Hematopoietic multipotent progenitor cell treated with erythropoietin and hydrocortisone succinate and interleukin-3 and kit ligand, for 6 days (in vitro differentiated cells): ENCODE measurements at places on chromosomes 2 and 18.
A peak's percentile ranks its signal among the peaks of the same experiment; 100 is the strongest.

- no peak for DNase-seq
Measured at GRCh38 chr18:58937887-58938267, 73.2 kb downstream of the ZNF532 start.

GRCh38 chr2:57703407-57703806 lies 343.2 kb upstream of the VRK2 start:
- DNase-seq: no peak

DNA sequence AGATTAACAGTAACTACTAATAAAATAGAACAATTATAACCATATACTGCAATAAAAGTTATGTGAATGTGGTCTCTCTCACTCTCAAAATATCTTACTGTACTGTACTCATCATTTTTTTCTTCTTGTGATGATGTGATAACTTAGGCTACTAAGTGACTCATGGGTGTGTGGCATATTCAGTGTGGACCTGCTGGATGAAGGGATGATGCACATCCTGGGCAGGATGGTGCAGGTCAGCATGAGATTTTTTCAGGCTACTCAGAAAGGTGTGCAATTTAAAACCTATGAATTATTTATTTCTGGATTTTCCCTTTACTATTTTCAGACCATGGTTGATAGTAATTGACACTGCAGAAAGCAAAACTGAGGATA lies 90.7 kb downstream of the NCKAP5 start:
- DNase-seq: no peak

DNA sequence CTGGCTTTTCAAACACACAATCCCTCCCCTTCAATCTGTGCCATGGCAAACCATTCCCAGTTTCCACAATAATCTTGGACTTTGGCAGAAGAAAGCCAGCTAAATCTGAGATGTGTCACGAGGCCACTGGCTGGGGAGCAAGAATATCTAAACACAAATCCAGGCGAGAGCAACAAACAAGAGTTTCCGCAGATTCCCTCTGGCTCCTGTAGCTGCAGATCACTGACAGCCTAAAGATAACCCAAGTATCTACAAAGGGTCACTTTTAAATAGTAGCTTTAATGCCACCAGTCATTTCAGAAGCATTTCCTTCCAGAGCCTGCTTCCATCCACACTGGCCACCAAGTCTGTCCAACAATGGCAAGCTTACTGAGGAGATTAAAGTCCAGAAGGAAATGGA lies 86.9 kb downstream of the ACVR1 start:
- DNase-seq: no peak

- DNase-seq: peak; percentile 80
Measured at GRCh38 chr18:76450452-76451395, 44.3 kb downstream of the ZNF516 start.

GRCh38 chr2:161068670-161069069 lies 91.6 kb upstream of the TANK start:
- DNase-seq: no peak

DNA sequence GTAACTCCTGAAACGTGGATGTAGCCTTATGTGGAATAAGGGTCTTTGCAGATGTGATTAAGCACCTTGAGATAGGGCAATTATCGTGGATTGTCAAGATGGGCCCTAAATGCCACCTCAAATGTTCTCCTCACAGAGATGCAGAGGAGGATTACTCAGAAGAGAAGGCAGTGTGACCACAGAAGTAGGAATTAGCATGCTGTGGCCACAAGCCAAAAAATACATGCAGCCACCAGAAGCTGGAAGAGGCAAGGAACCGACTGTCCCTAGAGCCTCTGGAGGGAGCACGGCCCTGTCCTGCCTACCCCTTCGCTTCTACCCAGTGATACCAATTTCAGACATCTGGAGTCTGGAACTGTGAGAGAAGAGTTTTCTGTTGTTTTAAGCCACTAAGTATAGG lies 47.3 kb upstream of the MGAT5 start:
- no peak for DNase-seq

DNA sequence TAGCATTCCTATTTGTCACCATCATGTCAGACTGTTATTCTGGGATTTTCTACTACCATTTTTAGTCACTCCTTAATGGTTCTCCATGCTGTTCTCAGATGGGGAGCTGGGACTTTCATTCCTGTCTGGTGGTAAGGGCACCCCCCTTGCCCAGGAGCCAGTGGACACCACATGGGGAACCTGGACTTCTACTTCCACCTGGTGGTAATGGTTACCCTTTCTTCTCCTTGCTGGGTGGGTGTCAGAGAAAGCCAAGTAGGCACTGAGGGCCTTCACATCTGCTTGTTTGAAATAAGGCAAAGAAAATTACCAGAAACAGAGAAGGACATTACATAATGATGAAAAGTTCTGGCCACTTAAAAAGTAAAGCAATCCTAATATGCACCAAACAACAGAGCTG lies 239.8 kb downstream of the FHOD3 start:
- DNase-seq: no peak

DNA sequence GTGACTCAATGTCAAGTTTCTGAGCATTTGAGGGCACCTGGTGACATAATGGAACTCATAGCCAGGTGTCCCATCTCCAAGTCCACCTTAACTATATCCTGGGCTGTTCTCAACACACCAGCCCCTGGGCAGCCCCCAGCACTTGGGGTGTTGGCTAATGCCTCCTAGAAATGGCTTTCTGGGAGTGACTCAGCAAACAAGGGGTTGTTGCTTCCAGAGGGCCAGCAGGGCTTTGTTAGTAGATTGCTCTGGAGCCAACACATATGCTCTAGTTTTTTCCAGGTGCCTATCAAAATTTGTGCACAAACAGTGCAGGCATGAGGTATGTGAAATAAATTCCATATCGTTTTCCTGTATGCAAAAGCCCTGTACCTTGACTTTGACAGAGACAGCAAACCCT lies 448.4 kb downstream of the SLC4A3 start:
- no peak for DNase-seq

GRCh38 chr2:138267902-138268254 lies 233.7 kb upstream of the SPOPL start:
- DNase-seq: no peak

GRCh38 chr2:240817496-240818292 lies 2.3 kb downstream of the KIF1A start:
- no peak for DNase-seq

DNA sequence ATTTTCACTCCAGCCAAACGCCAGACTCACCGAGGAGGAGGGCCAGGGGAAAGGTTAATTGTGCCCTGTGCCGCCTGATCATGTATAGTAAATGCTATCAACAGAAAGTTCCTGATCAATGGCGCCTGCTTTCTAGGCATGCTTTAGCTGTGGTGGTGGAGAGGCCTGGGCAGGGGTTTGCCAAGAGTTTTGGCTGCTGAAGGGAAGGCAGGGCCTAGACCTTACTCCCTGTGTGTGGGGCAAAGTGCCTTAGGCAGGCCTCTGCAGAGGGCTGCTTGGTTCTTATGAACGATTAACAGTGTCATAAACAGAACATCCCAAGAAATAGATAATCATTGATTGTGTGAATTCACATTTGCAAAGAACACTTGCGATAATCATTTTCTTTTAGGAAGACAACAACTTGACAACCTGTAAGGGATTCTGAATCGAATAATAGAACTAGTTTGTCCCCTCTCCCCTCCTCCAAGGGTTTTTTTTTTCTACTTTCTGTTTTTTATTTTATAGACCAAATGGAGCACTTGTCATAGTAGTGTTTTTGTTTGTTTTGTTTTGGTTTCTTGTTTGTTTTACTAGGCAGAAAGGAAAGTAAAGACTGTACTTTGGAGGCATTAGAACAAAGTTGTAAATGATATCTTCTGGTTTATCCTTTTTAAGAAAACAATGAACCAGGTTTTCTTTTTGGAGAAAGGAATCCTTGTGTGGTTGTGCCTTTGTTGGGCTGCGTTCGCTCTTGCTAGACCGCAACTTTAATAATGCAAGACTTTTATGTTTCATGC lies 6.5 kb downstream of the TSHZ1 start:
- no peak for DNase-seq

DNA sequence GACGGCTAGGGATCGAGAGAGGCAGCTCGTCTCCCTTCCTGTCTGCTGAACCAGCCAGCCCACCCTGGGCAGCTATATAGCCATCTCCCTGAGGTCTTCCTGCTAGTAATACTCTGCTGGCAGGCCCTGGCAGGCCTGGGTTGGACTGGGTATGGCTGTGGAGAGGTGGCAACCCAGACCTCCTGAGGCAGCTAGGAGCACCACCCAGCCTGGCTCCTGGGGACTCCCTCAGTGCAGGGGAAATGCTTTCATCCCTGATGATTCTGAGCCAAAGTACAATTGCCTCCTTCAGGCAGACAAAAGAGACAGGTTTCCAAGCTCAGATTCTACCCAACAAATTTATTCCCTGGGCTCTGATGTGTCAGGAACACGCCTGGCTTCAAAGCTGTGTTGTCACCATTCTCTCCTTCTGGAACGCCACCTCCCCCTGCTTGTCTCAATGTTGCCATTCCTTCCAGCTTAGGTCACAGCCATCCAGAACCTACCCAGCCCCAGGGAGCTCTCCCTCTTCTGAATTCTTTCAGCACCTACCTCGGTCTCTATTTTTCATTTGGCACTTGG lies 4.7 kb upstream of the DNAJB2 start:
- DNase-seq: no peak

GRCh38 chr2:235066895-235067294 lies 115.1 kb downstream of the SH3BP4 start:
- no peak for DNase-seq

- no peak for DNase-seq
Measured at GRCh38 chr2:132441051-132441450, 24.4 kb downstream of the GPR39 start.

GRCh38 chr2:227082286-227082685 lies 81.7 kb downstream of the COL4A4 start:
- no peak for DNase-seq

GRCh38 chr2:85765081-85765731 lies 11.4 kb downstream of the ATOH8 start:
- DNase-seq: no peak

GRCh38 chr2:11899264-11899818 lies 152.9 kb downstream of the LPIN1 start:
- no peak for DNase-seq

DNA sequence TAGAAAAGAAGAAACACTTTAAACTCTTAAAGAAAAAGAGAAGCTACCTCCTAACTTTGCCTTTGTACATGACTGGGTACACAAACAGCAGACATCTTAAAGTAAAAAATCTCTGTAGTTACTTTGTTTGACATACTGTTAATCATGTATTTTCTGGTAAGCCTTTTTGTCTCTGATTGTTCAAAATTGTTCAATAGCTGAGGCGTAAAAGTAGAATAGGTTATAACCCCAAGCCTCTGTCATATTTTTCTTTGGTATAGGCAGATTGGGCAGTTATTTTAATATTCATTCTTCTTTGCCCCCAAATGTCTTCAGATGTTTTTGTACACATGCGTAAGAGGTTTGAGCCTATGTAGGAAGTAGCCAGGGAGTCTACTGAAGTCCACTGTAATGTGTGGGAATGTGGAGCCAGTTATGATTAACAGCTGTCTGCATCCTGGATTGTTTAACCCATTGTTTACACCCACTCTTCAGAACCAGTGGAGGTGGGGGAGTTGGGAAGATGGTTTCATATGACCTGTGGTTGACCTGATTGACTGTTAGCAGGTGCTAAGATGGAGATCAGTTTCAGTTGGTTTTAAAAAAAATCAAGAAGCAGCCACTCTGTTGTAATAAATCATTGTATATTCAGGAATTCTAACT lies 150.5 kb downstream of the TANC1 start:
- DNase-seq: no peak

DNA sequence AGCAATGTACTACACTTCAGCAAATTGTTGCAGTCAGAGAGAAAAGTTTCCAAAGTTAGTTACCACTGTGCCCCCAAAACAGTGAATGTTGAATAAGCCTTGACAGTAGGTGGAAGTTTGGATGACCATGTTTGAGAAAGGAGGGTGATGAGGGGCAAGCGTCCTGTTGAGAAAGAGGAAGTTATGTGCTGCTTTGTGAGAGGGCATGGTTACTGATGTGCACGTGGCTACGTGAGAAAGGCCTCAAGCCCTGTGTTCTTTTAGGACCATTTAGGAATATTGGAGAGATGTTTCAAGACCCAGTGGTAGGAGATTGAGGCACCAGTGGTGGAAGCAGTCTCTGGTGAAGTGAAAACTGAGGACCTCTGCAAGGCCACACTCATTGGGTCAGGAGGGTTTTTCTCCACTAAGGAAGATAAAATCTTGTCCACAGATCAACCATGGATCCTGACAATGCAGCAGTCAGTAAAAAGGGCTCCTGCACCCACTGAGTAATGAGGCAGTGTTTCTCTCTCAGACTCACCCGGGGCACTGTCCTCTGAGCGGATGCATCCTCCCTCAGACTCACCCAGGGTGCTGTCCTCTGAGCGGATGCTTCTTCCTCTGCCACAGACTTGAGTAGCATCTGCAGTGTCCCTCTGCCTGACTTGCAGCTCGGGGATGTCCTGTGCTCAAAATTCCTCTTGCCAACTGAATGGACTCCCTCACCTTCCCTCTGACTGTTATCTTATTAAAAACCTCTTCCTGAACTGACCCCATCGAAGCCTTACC lies 34.7 kb upstream of the ACTR3 start:
- DNase-seq: peak; percentile 58

- DNase-seq: no peak
Measured at GRCh38 chr2:182404975-182405561, 21.8 kb downstream of the PDE1A start.
